ENCODE measurements at places on chromosomes 3 and 15.

DNA sequence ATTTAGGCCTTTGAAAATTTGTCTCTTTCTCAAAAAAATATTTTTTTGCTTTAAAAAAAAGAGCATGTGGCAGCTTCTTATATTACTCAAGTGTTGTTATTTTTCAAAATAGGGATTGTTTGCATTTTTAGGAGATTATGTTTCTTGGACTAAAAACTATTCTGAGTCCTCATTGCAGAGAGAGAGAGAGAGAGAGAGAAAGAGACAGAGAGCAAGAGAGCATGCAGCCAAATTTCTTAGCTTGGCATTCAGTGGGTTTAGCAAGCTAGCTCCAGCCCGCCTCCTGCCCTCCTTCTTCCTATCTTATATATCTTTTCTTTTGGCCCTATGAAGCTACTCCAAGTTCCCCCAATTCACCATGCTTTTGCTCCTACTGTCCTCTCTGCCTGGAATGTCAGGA, 55.7 kb downstream of the CEMIP start:
- no peak for DNase-seq

GRCh38 chr3:188911026-188911850, 260.5 kb upstream of the TPRG1 start:
- no peak for DNase-seq

DNA sequence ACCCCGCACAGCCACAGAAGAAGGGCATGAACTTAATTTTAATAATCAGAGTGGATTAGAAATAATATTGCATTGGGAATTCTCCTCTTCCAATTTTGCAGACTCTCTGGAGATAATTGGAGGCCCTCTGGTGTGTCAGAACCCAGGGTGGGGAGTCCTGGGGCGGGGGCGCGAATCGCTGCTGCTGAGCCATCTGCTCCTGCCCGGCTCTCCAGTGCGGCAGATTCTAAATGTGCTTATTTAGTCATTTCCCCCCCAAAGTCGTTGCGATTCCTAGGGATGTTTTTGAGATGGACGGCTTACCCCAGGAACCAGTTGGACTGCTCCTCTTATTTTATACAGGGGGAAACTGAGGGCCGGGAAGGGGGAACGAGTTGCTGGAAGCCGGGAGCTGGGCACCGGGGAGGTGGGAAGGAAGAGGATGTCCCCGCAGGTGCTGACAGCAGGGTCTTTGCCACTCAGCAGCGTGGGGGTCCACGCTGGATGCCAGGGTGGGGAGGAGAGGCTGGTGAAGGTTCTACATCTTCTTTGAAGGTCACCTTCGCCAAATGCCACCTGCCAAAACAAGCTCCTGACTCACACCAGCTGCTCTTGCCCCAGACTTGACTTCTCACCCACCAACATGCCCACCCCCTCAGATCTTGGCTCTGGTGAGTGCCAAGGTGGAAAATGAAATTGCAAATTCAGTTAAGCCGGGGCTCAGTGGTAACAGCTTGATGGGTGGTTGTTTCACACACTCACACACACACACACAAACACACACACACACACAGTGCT, 91.3 kb upstream of the PRR23E start:
- peak; percentile 46 for DNase-seq

DNA sequence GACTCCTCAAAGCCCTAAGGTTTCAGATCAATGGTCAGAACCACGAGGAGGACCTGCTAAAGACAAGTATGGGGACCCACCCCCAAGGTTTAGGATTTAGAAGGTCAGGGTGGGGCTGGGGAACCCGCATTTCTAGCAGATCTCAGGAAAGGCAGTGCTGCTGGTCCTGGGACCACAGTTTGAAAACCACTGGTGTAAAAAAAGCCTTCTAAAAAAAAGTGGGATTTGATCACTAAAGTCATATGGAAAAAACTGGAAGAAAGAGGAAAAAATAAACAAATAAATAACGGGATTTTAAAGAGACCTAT, 832 bp downstream of the SLC41A3 start:
- no peak for DNase-seq

- no peak for DNase-seq
Observed at GRCh38 chr3:150411106-150411460, 3.0 kb downstream of the TSC22D2 start.

GRCh38 chr15:67094001-67094826, 28.8 kb downstream of the SMAD3 start:
- no peak for DNase-seq

GRCh38 chr3:189685860-189686259, 54.7 kb downstream of the TP63 start:
- DNase-seq = no peak

DNA sequence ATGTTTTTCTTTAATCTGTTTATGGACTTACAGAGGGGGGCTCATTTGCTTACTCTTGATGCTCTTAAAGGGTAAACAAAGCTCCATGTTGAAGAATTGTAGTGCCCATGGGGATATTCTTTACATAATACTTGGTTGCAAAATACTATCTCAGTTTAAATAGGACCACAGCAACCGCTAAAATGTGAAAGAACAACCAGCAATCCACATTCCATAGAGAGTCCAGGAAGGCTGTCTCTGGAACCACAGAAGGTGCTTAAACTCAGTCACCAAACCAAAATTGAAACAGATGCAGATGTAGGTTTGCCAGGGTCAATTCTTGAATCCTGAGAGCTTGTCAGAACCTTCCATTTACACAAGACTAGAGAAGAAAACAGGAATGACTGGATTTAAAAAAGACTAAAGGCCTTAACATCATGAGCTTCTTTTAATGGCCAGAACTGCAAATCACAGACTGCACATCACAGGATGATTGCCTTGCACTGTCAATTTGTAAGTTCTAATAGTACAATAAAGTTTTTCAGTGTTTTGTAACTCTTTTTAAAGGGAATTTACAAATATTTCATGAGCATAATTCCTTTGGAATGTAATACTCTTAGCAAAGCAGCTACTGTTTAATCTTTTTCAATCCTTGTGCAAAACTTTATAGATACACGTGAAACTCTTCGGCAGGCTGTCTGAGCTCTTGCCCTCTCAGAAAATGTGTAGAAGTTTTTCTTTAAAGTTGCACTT, 661.6 kb downstream of the SI start:
- DNase-seq = no peak

DNA sequence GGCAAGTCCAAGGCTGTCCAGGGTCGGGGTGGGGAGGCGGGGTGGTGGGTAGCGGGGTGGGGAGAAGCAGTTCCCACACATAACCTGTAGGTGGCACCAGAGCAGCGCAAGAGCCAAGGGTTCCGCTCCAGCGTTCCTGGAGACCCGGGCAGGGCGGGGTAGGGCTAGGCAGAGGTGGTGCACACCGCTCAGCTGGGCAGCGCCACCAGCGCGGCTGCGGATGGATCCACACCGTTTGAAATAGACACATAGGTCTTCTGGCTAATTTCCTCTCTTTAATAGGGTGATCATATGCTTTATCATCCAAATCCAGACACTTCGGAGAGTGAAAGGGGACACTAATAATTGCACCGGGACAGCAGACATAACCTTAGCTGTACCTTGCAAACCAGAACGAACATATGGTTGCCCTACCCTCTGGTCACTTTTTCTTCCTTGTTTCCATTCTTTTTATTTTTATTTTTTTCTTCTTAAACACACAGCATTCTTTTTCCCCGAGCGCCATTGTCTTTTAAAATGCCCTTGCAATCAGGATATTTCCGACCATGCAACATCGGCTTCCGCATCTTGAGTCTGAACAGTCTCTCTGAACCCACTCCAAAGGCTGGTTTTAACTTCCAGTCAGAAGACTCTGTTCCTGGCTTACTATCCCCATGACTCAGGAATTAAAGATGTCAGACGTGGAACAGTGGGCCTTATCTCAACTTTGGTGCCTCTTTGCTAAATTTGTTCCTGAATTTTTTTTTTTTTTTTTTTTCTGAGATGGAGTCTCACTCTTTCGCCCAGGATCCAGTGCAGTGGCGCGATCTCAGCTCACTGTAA, 12.5 kb upstream of the ZSCAN2 start:
- peak; percentile 89 for DNase-seq

- DNase-seq = no peak
Observed at GRCh38 chr3:24589931-24590880, 95.6 kb upstream of the THRB start.

DNA sequence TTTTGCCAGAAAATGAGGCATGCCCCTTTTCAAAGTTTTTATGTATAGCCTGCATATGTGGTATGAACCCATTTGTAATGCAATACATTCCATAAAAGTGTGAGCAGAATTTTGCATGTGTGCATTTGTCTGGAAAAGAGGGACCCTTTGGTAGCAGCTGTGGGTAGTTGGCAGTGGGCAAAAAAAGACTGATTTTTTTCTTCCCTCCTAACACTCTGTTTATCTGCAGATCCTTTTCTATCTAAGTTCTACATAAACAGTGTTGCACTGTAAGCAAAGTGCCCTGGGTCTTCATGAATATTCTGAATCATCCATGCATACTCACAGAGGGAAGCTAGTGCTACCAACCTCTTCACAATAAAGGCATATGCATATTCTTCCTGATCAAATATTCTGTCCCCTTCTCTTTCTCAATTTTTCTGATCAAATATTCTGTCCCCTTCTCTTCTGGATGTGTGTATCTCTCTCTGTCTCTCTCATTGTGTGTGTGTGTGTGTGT, 211.2 kb upstream of the EIF1B start:
- DNase-seq = no peak

DNA sequence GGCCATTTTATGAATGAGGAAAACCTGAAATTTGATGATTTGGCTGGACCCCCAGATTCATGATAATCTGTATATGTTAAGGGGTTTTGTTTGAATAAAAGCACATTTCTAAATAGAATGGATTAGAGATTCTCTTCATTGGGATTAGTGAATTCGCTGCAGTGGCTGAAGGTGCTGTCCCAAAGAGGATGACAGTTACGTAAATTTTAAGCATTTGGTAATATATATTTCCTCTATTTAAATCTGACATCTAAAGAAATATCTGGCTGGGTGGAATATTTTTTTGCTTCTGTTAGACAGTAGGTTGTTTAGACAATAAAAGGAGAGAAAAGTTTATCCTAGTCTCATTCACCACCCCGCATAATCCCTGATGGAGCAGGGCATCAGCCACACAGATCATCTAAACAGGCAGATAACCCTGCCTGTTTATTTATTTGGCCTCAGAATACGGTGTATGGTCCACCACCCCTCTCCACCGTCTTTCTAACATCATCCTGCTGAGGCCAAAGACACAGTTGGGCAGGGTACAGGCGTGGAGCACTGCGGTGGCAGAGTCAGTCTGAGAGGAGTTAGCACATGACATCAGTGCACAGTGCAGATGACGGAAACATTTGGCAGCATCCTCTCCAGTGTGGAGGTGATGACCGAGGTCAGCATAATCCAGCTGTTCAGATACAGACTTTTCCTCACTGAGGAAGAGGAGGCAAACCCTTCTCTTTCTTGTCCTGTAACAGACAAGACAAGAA, 20.4 kb upstream of the NFKBIZ start:
- DNase-seq = no peak

GRCh38 chr3:183427876-183428446, 458 bp downstream of the MCF2L2 start:
- peak; percentile 36 for DNase-seq

DNA sequence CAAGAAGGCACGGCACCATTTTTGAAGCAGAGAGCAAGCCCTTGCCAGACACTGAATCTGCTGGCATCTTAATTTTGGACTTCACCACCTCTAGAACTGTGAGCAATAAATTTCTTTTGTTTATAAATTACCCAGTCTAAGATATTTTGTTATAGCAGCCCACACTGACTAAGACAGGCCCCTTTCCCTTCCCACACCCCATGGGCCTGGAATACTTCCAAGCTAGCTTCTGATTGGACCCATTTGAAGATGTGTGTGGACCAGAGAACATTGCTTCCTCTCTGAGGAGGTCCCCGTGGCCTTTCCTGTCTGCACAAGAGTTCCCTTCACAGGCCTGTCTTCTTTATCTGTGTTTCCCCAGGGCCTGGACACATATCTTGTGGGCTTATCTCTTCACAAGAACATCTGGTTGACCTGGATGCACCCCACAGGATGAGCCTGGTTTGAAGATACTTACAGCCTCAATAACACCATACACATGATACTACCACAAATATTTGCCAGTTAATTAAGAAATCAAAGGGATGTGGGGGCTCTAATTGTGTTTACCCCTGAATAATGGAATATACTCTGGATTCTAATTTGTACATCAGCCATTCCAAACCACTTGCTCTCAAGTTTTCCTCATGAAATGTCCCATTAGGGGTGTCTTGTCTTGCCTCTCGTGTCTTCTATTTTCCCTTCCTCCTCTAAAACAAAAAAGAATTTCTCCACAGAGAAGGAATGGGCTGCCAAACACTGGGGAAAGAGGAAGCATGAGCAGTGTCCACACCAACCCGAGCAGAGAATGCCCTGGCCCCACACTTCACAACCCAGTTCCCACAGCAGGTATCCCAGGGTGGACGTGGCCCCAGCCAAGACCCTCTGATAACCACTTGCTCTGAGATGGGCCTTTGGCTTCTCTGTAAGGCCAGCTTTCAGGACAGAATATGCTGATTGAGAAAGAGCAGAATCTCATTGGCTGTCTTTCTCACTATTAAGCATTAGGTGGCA, 42.5 kb downstream of the GLB1 start:
- DNase-seq = no peak

GRCh38 chr3:111781561-111782446, 77.3 kb upstream of the PHLDB2 start:
- no peak for DNase-seq

DNA sequence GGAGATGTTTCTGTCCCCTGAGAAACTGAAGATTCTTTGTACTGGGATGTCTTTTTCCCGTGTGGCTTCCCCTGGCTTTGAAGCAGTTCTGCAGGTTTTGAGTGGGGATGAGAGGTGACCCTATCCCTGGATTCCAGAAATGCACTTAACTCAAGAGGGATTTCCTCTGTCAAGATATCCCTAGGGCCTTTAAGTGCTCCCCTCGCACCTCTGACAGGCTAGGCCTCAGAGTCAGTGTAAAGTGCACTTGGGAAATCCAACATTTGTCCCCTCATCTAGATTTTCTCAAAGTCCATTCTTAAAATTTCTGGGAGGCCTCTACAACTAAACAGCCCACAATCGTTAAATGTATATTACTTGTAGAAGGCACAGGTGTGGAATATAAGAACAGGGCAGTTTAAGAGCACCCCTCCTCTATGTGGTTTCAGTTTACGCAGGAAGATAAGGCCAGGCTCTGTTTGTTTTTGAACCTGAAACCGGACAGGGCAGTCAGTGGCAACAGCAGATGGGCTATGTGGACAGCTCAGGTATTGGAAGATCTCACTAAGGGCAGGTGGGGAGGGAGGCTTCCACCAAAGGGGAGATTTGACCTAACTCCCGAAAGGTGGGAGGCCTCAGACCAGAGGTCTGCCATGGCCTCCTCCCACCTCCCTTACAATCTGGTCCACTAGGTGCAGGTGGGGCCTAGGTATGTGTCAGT, 4.8 kb downstream of the C3orf52 start:
- no peak for DNase-seq

DNA sequence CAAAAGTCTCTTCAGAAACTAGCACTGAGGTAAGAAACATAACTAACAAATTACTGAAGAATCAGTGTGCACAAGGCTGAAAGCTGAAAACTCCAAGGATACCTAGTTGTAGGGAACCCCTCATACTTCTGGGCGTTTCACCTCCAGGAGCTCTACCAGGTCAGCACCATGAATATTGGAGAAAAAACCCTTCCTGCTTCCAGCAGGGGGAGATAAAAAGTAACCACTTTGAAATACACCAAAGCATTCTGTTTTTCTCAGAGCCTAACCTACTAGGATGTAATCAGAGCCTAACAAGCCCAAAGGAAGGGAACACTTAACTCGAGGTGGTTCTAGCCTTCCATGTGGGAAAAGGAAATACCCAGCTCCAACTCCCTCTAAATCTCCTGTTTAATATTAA, 175.8 kb upstream of the MME start:
- DNase-seq = no peak

GRCh38 chr3:21777821-21778220, 26.8 kb upstream of the ZNF385D start:
- no peak for DNase-seq
